Stimulated activated CD4-positive, alpha-beta T cell treated with anti-CD3 and anti-CD28 coated beads, Interleukin-1b, Interleukin-23, amount 100 ng/mL, for 1 hour (primary cell): ENCODE measurements at places on chromosomes 5 and 9.
A peak's percentile ranks its signal among the peaks of the same experiment; 100 is the strongest.

GRCh38 chr5:59528202-59528862 lies 365.2 kb downstream of the PDE4D start:
- no peak for DNase-seq

DNA sequence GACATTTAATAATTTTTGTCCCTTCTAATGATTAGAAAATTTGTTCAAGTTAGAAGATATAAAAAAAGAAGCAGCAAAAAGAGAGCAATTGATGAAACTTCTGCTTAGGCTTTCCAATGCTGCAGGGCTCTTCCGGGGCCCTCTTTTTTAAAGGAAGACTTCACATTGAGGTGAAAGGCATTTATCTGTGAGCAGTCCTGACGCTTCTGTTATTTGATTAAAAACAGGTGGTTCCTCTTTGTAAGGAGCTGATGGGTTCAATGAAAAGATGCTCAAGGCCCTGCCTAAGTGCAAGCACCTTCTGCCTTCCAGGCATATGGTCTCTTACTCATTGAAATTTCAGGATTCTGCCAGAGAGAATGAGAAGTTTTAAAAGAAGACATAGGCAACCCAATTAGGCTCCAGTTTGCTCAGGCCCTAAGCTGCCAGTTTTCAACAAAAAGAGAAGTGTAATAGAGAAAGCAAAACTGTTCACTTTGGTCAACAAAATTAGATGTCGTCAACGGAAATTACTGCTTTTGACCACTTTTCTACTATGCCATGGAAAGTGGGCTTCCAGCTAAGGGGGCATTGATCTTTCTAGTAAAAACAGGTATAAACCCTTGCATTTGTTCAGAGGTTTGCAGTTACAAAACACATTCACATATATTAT lies 100.2 kb downstream of the INSYN2B start:
- DNase-seq, result no peak

- DNase-seq, result no peak
These were observed 180.5 kb downstream of the CRB2 start for GRCh38 chr9:123536455-123536868.

DNA sequence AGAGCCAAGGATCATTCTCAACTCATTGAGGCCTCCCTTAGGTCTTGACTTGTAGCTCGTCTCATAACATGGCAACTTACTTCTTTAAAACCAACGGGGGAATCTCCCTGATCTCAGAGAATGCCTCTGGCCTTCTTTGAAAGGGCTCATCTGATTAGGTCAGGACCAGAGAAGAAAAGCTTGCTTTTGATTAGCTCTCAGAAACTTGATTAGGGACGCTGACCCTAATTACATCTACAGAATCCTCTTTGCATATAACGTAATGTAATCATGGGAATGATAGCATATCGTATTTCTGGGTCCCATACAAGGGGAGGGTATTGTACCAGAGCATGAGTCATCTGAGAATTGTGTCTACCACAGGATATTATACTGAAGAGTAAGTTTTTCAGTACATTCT lies 125.1 kb upstream of the SH3GL2 start:
- DNase-seq, result no peak

DNA sequence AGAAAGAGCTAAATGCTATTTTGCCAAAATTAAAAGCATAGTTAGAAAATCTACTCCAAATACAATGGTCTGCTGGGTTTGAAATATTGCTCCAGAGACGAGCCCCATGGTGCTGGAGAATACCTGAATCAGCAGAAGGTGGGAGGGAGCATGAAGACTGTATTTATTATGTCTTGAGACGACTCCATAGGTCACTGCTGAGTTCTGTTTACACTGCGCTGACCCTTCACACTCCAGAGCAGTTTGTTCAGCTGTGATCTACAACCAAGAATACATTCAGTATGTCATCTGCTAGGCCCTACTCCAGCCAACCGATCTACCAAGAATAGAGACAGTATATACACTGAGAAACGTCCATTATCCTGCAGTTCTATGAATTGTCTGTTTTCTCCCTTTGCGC lies 150.5 kb downstream of the TLE1 start:
- no peak for DNase-seq

GRCh38 chr5:120517607-120518252 lies 53.6 kb downstream of the PRR16 start:
- DNase-seq, result no peak

DNA sequence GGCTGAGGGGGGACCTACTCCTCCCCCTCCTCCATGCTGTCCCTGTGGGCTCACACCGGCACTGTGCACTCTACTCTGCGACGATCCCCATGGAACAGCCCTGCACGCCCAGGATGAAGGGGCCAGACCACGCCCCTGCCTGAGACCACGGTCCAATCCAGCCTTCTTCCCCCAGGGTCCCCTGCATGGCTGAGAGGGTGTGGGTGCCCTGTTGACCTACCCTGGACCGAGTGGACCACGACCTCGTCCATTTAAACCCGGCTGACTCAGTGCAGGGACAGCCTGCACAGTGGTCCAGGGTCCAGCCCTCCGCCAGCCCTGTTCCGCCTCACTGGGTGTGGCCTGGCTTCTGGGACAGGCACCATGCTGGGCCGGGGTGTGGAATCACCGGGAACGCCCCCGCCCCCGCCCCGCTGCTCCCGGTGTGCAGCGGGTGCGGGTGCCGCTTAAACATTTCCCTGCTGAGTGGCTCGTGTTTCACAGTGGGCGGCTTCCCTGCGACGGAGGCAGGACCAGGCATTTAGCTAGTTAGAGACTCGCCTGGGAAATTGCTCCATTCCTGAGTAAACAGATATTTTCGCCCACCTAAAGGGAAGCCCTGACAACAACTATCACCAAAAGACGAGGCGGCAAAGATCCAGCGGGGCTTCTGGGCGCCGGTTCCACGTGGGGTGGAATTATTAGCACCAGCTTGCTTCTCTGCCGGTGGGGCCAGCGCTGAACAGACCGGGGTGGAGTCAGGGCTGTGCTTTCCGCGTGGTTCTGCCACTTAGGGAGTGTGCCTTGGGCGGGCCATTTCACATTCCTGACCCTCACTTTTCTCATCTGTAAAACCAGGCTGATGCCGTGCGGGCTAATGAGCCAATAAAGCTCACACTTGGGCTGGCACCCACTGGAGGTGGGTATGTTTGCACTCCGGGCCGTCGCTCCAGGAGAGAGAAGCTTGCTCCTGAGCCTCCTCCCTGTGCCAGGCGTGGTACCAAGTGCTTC lies 22.6 kb downstream of the DBH start:
- no peak for DNase-seq

DNA sequence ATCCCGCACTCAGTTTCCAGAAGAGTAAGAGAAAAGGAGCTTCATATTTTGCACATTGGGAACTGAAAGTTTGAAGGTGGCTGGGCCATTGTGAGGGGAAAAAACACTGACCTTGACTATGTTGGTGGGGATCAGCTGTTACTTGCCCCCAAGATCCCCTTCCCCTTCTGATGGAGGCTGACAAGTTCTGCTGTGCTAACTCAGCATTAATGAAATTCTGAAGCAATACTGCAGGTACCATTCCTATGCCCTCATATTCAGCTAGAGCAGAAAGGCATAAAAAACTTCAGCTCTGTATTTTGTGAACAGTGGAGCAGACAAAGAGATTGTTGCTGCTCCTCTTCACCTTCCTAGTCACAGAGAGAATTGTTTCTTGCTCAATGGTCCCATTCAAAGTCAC lies 1013.8 kb upstream of the C9orf72 start:
- DNase-seq, result no peak

DNA sequence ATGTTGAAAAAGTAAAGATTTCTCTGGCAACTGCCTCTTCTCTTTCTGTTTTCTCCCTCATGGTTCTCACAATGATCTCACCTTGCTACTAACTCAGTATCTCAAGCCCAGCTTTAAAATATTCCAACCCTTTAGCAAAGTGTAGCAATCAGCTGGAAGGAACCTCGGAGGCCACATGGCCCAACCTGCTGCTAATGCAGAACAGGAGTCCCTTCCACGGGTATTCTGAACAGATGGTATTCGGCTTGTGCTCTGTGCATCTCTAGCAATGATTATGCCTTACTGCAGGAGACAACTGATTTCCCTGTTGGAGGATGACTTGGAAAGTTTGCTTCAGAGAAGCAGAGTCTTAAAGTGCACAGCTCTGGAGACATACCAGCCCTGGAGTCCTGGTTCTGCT lies 151.8 kb upstream of the PPP1R2B start:
- no peak for DNase-seq

GRCh38 chr9:101463397-101463796 lies 27.8 kb upstream of the ALDOB start:
- no peak for DNase-seq

- DNase-seq, result no peak
These were observed 28.4 kb upstream of the RNF130 start for GRCh38 chr5:180099733-180100611.

DNA sequence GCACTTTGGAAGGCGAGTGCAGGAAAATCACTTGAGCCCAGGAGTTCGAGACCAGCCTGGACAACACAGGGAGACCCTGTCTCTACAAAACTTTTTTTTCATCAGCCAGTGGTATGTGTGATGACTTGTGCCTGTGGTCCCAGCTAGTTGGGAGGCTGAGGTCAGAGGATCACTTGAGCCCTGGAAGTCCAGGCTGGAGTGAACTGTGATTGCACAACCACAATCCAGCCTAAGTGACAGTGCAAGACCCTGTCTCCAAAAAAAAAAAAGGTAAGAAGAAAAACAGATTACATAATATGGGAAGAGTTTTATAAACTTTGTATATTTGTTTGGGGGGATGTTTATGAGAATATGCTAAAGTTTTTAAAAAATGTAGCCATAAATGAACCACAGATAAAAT lies 76.5 kb upstream of the CER1 start:
- no peak for DNase-seq

DNA sequence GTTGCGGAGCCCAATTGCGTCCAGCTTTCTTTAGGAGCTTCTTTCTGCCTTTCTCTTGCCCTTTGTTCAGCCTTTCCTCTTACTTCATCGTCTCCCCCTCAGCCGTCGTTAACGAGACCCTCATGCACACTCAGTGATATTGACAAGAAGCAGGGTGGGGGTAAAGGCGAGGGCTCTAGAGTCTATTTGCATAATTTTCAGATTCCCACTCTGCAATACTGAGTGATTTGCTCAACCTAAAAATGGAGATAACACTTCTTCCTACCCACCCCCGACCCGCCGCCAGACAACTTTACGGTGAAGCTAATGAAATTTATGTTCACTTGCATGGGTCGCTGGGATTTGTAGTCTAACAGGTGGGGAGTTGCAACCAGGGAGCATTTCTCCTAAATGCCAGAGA lies 1.3 kb upstream of the TBC1D2 start:
- DNase-seq, result no peak

- no peak for DNase-seq
These were observed 3.0 kb upstream of the MCIDAS start for GRCh38 chr5:55230086-55230629.

DNA sequence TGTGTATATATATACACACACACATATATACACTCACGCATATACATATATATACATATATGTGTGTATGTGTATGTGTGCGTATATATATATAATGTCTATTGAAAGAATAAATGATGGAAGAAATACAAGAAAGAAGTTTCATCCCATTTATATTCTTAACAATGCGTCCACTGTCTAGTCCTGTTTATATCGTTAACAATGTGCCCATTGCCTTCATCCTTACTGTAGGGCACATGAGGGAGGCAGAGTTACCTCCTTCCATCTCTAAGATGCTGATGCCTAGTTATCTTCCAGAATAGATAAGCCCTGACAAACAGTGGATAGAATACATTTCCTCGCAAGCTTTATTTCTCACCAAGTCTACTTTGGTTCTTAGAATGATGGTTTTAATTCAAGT lies 389.8 kb upstream of the SEMA6A start:
- DNase-seq, result no peak

- DNase-seq, result no peak
These were observed 164.4 kb downstream of the FOCAD start for GRCh38 chr9:20848490-20848889.

GRCh38 chr9:96052686-96053085 lies 177.2 kb downstream of the ERCC6L2 start:
- no peak for DNase-seq

DNA sequence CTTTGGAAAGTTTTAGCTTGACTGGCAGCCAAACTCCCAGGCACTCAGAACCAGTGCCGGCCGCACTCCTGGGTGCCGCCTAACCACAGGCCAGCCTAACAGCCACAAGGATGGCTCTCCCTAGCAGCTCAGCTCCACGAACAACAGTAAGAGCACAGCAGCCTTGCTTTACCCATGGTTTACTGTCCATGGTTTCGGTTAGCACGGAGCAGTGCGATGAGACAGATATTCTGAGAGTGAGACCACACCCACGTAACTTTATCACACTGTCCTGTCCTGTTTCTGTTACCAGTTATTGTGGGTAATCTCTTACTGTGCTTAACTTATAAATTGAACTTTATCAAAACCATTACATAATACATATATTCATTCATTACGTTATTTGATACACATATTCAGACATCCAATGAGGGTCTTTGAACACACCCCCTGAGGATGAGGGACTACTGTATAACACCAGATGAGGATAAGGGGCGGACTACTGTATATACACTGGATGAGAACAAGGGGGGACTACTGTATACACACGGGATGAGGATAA lies 12.4 kb downstream of the CLPTM1L start:
- no peak for DNase-seq

DNA sequence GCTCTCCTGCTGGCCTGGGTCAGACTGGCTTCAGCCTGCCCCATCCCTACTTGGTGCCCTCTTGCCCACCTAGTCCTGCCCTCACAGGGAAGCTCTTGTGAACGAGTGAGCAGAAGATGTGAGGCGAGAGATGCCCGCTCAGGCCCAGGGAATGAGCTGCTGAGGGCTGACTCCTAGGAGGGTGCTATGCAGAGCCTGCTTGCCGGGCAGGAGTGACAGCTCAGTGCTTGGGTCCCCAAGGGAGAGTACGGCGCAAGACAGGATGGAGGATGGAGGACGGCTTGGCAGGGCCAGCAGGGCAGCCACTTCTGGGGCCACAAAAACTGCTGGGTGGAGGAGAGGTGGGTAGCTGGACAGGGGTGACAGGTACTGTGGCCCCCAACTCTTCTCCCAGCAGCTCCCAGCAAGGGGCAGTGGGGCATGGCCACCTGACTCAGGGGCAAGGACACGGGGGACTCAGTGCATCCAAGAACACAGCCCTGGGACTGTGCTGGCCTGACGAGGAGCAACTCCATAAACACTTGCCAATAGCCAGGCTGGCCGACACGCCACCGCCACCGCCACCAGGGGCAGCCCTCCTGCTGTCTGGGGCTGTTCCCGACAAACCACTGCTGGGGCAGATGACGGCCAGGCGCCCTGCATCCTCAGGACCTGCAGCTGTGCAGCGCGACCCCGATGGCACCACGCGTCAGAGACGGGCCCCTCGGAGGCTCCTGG lies 55.6 kb upstream of the UBAC1 start:
- DNase-seq, result no peak

- peak; percentile 3 for DNase-seq
These were observed 26.6 kb downstream of the GRAMD2B start for GRCh38 chr5:126449751-126450271.

- DNase-seq, result no peak
These were observed 47.1 kb upstream of the BOD1 start for GRCh38 chr5:173663352-173664153.

- no peak for DNase-seq
These were observed 7.0 kb downstream of the MSX2 start for GRCh38 chr5:174731214-174732035.

DNA sequence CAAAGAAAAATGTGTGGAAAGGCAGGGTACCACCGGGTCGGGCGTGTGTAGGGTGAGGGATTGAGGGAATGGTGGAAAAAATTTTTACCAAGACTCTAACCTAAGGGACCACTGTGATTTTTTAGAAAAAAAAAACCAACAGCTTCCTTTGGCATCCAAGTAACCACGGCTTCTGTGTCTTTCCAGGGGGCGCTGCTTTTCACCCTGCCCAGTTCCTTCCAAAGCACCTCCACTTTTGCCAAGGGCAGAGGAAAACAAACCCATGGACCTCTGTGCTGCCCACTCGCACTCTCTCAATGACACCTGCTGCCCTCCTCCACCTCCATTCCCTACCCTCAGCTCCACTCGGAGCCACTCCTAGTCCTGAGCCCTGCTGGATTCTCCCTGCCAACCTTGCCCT lies 381.0 kb downstream of the ENC1 start:
- DNase-seq, result no peak
